ENCODE measurements at places on chromosomes 5 and 9.
A peak's percentile ranks its signal among the peaks of the same experiment; 100 is the strongest.

- DNase-seq, result no peak
Measured at GRCh38 chr9:12461763-12462460, 231.3 kb upstream of the TYRP1 start.

DNA sequence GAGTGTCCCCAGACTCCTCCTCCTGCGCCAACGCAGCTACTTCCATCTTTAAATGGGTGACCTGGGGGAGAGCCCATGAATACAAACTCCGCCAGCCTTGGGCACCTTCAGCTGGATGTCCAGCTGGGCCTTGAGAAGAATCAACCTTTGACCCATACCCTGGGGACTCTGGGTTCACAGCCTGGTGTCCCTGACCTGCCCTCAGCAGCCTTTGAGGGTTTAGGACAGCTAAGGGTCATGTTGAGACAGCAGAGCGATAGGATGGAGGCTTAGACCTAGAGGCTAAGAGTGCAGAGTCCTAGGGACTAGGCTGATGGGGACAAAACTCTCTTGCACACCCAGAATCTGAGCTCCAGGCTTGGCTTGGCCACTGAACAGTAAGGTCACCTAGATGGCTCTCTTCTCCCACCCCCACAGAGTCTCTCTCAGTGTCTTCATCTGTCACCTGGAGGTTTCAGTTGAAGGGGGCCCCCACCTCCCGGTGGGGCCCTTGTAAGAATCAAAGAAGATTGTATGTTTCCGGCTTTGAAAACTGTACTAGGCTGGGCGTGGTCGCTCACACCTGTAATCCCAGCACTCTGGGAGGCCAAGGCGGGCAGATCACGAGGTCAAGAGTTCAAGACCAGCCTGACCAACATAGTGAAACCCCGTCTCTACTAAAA lies 6.7 kb upstream of the AQP3 start:
- DNase-seq, result no peak

DNA sequence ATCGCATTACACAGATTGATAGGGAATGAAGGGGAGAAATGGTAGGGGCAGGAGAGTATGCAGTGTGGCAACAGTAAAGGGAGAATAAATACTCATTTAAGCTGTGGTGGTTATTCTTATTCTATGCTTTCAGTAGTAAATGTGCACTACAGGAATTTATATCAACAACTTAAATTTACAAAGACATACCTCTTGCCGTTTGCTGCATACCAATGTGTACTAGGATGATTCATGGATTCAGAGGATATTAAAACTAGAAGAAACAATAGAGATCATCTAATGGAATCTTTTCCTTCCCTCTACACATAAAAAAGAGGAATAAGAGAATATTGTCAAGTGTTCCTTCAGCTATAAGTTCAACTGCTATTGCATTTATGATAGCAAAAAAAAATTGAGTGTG lies 103.3 kb upstream of the RASA1 start:
- DNase-seq, result no peak

- DNase-seq, result no peak
Measured at GRCh38 chr5:123813937-123814624, 302.1 kb downstream of the CSNK1G3 start.

DNA sequence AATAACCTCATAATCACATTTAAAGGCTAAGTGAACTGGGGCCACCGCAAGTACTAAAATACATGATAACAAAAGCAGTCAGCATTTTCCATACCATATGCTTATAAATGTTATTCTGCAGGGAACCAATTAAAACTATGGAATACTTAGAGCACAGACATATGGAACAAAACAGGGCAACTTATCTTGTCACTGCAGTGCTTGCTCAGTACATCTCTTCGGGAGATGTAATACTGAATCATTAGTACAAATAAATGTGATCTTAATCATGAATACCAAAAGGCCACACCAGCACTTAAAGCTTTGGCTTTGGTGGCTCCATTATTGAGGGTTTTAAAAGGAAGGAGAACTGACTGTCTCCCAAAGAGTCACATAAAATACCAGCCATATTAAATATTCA lies 32.1 kb downstream of the PRUNE2 start:
- DNase-seq, result no peak

GRCh38 chr9:27945386-27945785 lies 372.1 kb upstream of the C9orf72 start:
- DNase-seq, result no peak

GRCh38 chr5:11261241-11261640 lies 500.2 kb upstream of the DAP start:
- no peak for DNase-seq

GRCh38 chr5:91849069-91849468 lies 466.0 kb upstream of the ARRDC3 start:
- DNase-seq, result no peak

GRCh38 chr5:44266882-44267576 lies 122.2 kb downstream of the FGF10 start:
- DNase-seq, result no peak

DNA sequence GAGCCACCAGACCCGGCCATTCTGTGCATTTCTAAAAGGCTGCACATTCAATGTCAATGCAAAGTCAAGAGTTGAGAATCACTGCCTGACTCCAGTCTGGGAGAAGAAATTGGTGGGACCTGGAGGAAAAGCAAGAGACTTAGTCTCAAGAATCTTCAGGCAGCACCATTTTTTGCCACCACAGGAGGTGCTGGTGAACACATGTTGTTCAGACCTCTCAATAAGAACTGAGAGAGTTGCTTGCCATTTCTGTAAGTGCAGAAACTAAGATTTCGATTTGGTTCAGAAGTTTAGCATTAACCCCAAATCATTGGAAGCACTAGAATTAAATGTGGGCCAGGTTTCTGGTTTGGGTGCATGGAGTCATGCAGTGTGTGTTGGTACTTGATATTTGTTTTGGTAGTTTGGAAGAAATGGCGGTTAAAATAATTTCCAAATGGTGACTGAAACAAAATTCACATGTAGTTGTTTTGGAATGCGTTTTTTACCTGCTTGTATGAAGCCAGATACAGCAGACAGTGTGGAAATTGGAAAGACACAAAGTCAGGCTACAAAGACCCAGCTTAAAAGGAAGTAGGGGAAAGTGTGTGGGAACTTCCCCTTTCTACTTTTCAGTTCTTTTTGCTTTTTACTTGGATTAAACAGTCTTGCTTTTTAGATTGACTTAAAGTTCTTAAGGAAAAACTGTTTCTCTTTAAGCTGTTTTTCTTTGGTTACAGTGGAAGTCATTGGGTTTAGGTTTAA lies 20.4 kb downstream of the PDE8B start:
- DNase-seq, result no peak

- DNase-seq, result peak; percentile 18
Measured at GRCh38 chr9:79581794-79582193, 10.0 kb downstream of the TLE4 start.

Measured in activated naive CD8-positive, alpha-beta T cell treated with anti-CD3 and anti-CD28 coated beads for 36 hours (primary cell).